Endothelial cell of umbilical vein (primary cell): ENCODE measurements at places on chromosomes 16 and 17. TPM values are rescaled to one million over a fixed set of nuclear protein-coding genes. Genes with fewer than 3 reads are reported as not detected.

DNA sequence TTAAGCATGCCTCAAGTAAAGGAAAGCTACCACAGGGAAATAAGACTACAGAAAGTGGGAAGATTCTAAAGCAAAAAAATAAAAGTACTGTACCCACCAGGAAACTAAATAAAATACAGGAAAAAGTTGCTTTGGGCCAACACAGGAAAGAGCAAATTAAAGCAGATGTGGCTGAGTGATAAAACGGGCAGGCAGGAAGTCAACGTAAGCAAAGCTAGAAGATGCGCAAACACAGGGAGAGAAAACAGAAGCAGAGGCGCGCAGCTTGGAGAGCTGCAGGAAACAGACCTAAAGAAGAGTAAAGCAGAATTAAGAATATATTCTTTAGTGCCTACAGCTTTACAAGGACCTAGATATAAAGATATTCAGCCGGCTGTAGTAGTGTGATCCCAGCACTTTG is 21.7 kb downstream of the USP36 start:
- peak; percentile 92 for DNase-seq
- H3K36me3 ChIP-seq: peaks cover 39% of the 10 kb centered on the region
- no peak overlapping the region for H3K4me3 ChIP-seq
- H3K4me1 ChIP-seq: peaks cover 19% of the 10 kb centered on the region

DNA sequence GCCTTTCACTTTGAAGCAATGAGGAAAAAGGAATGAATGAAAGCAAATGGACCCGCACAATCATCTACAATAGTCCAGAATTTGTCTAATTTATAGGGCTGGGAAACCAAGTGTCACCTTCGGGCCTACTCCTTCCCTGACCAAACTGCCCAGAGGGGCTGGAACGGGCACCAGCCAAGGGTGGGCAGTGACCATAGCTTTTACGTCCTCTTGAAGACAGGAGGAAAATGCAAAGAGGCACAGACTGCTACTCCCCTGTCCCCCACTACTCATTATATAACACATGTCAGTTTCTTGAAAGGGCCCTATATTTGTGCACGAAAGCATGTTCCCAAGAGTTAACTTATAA is 122.3 kb downstream of the ZFHX3 start:
- no peak overlapping the region for H3K4me3 ChIP-seq
- H3K27ac ChIP-seq: no peak overlapping the region
- no peaks in the 10 kb centered on the region for H3K36me3 ChIP-seq
- H3K4me1 ChIP-seq: no peaks in the 10 kb centered on the region
- DNase-seq: no peak
- no peaks in the 10 kb centered on the region for H3K27me3 ChIP-seq

- no peaks in the 10 kb centered on the region for H3K36me3 ChIP-seq
- H3K27me3 ChIP-seq: no peaks in the 10 kb centered on the region
- no peak overlapping the region for H3K27ac ChIP-seq
These were observed 88.5 kb downstream of the WNT3 start for GRCh38 chr17:46730026-46730425.

DNA sequence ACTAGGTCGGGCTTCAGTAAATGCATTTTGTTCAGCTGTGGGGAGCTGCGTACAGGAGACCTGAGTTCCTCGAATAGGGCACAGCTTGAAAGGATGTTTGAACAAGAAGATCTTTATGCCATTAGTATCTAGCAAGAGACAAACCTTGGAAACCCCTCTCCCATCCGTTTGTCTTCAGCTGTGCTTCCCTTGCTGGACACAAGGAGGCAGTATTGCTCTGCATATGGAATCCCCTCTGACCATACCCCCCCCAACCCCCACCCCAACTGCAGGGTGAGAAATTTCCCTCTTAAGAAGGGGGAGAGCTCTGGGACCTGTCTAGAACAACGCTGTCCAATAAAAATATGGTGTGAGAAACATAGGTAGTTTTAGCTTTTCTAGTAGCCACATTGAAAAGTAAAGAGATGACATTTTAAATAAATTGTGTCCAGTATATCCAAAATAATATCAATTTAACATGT is 1.6 kb downstream of the MRM1 start:
- no peaks in the 10 kb centered on the region for H3K27me3 ChIP-seq
- peaks cover 16% of the 10 kb centered on the region for H3K4me1 ChIP-seq
- H3K27ac ChIP-seq: no peak overlapping the region

Gene GGT6
- not detected in 2 replicates for total RNA-seq
